Activated naive CD4-positive, alpha-beta T cell treated with anti-CD3 and anti-CD28 coated beads for 36 hours (primary cell): ENCODE measurements at places on chromosomes 13 and 19. TPM values are rescaled to one million over a fixed set of nuclear protein-coding genes. Genes with fewer than 3 reads are reported as not detected.

KISS1R gene
- total RNA-seq: 5.3 TPM

FUT1 gene
- total RNA-seq: 0.07 TPM

HSH2D gene
- total RNA-seq: 20.7 TPM

ZNF302 gene
- total RNA-seq: 13.1 TPM

SARS2 gene
- total RNA-seq: 43.6 TPM

SNAPC2 gene
- 12.4 TPM for total RNA-seq

LGALS14 gene
- total RNA-seq: 2.4 TPM

RFPL4AL1 gene
- not detected for total RNA-seq

NLRP9 gene
- not detected for total RNA-seq

NCAN gene
- total RNA-seq: not detected

ZNF709 gene
- 1.9 TPM for total RNA-seq

ZNF772 gene
- total RNA-seq: 8.3 TPM

QPCTL gene
- total RNA-seq: 12.0 TPM

SERP2 gene
- total RNA-seq: 0.64 TPM

MBD3L2 gene
- total RNA-seq: not detected

ZNF284 gene
- total RNA-seq: 0.76 TPM

RPL18 gene
- 2,473 TPM for total RNA-seq

NUP62 gene
- total RNA-seq: 92.5 TPM

CYP4F22 gene
- total RNA-seq: 0.17 TPM

MAP4K1 gene
- total RNA-seq: 135 TPM

SIGLEC8 gene
- total RNA-seq: not detected

ARHGAP33 gene
- 49.5 TPM for total RNA-seq

IGFL1 gene
- not detected for total RNA-seq

PLPP2 gene
- 0.41 TPM for total RNA-seq

ZNF616 gene
- 7.6 TPM for total RNA-seq

PLIN5 gene
- total RNA-seq: 0.07 TPM

ARHGEF18 gene
- 28.7 TPM for total RNA-seq

TMEM190 gene
- total RNA-seq: not detected

SLITRK1 gene
- not detected for total RNA-seq

TNFAIP8L1 gene
- 19.9 TPM for total RNA-seq

C19orf67 gene
- not detected for total RNA-seq

IGFL2 gene
- total RNA-seq: not detected

CASP14 gene
- total RNA-seq: not detected

RYR1 gene
- 1.6 TPM for total RNA-seq

ATXN8OS gene
- total RNA-seq: not detected

NRTN gene
- 0.42 TPM for total RNA-seq

RNF225 gene
- not detected for total RNA-seq

MAP3K10 gene
- 8.4 TPM for total RNA-seq

ZNF526 gene
- total RNA-seq: 11.6 TPM

RFPL4A gene
- not detected for total RNA-seq

RUVBL2 gene
- 119 TPM for total RNA-seq

TPTE2 gene
- not detected for total RNA-seq

PCSK4 gene
- 1.5 TPM for total RNA-seq

ZNF845 gene
- total RNA-seq: 4.3 TPM

TDRD3 gene
- 13.5 TPM for total RNA-seq

HIPK4 gene
- not detected for total RNA-seq

ZNF610 gene
- 0.64 TPM for total RNA-seq

ERCC5 gene
- 54.0 TPM for total RNA-seq

PSG3 gene
- not detected for total RNA-seq

ACER1 gene
- not detected for total RNA-seq

APOC4 gene
- not detected for total RNA-seq

BICRA gene
- 11.2 TPM for total RNA-seq

LYPD3 gene
- 1.6 TPM for total RNA-seq

SPACA7 gene
- not detected for total RNA-seq

CCDC8 gene
- total RNA-seq: not detected
